CD4-positive, alpha-beta T cell treated with Interleukin-6 for 4 hours (primary cell): ENCODE measurements at places on chromosomes 6 and 20.

DNA sequence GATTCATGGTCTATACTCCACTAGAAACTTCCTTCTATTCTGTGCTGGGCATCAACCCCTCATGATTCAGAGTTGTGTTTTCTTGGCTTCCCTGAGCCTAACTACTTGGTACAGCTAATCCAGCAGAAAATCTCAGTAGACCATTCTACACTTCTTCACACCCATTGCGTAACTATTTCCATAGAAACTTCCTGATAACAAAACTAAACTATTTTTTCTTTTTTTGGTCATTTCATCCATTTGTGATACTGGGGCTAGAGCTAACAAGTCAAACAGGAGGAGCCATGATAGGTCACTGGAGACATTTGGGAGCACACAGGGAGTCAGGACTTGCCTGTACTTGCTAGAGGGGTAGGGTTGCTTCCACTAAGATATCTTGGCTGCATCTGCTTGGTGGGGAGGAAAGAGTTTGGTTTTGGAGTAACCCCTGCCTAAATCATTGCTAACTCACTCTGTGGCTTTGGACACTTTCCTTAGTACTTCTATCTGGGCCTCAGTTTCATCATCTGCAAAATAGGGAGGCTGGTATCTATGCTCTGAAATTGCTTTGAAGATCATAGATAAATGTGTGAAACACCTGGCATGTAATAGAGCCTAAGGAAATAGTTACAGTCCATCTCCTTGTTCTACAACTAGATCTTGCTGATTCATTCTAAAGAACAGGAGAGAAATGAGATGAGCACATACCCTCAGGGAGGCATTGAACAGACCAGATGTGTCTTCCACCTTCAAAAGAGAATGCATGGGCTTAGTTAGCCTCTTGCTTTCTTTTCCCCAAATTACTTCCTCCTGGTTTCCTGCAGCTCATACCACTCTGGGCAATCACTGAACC lies 127.9 kb upstream of the ADGRF1 start:
- no peak for DNase-seq

DNA sequence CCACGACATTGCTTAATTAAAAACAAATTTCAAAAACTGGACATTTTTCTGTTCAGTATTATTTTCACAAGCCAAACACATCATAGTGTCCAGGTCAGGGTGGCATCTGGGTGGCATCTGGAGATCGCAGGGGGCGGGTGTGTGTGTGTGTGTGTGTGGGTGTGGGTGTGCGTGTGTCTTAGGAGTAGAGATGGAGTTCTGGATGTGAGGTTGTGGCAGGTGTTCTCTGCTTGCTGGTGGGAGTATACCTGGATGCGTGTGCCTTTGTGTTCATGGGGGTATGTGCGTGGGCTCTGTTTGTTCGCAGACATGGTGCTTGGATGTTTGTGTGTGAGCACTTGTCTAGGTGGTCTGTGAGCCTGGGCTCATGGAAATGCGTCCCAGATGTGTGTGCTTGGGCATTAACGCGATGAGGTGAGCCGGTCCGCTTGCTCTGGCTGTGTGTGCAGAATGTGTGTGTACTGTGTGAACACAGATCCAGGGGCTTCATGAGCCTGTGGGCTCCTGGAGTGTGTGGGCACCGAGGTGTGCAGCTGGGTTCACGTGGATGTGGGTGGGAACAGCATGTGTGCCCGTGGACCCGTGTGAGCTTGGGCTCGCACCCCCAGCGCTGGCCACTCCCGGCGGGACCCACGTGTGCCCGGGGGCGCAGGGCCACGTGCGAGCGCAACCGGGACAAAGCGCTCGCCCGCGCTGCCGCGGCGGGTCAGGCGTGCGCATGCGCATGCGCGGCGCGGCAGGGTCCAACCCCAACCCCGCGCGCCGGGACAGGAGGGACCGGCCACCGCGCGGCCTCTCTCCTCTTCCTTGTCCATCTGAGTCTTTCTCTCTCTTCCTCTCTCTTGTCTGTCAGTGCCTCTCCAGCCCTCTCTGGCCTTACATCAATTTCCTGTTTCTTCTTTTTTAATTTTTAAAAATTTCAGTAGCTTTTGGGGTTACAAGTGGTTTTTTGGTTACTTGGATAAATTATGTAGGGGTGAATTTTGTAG lies 60.4 kb downstream of the SRC start:
- peak; percentile 48 for DNase-seq

GRCh38 chr20:43438578-43439316 lies 18.9 kb upstream of the SRSF6 start:
- DNase-seq = no peak

- no peak for DNase-seq
These were observed 51.3 kb upstream of the REV3L start for GRCh38 chr6:111534231-111534751.

DNA sequence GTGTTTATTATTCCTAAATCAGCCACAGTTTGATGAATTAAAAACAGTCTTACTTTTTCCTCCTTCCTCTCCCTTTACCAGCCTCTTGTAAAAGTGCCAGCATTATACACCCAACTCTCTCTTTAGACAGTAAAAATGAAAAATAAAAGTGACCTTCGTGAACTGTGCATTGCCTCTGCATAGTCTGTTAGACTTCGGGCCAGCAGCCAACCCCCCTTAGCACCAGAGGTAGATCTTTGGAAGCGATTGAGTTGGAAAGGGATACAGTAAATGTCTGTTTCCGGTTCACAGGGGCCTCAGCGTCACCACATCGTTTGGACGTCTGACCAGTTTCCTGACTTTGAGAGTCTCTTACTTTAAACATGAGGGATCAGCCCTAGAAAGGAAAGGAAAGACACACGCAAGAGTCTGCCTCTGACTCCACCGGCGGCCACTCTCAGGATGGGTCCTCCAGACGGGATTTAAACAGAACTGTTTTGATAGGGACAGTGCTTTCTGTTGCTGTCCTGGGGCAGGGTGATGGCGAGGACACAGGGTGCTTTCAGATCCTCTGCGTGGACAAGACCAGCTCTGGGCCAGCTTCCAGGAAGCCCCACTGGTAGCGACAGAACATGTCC lies 206.6 kb upstream of the PREP start:
- DNase-seq = no peak

DNA sequence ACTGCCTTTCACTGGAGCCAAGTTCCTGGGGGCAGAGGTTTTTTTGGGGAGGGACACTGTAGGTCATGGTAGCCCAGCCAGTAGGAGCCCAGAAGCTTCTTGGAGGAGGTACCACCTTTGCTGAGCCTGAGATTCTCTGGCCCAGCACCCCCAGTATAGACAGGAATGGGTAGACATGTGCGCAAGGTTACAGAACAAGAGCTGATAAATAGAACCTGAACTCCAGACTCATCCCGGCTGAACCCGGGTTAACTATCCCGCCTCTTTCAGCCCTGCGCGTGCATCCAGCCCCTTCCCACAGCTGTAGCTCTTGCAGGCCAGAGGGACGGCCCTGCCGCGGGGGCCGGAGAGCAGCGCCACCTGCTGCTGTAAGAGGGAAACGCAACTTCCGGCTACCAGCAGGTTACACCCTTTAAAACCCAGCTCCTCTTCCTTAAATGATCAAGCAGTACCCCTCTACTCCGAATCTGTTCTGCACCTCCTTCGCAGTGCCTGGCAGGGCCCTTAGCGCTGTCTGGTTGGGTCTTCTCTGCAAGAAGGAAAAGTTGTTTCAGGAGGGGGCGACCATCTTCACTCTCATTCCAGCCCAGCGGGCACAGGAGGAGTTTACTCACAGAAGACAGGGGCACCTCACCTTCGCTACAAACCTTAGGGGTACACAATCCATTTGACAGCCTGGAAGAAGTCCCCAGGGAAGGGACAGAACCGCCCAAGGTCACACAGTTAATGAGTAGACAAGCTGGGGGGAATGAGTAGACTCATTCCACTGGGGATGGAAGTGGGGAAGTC lies 7.5 kb downstream of the SRXN1 start:
- DNase-seq = peak; percentile 65

GRCh38 chr20:34922654-34923381 lies 32.8 kb downstream of the GSS start:
- no peak for DNase-seq

- DNase-seq = peak; percentile 80
These were observed 49.1 kb downstream of the UTRN start for GRCh38 chr6:144334150-144334708.

- peak; percentile 62 for DNase-seq
These were observed 53.5 kb upstream of the BTN3A2 start for GRCh38 chr6:26311385-26312095.

DNA sequence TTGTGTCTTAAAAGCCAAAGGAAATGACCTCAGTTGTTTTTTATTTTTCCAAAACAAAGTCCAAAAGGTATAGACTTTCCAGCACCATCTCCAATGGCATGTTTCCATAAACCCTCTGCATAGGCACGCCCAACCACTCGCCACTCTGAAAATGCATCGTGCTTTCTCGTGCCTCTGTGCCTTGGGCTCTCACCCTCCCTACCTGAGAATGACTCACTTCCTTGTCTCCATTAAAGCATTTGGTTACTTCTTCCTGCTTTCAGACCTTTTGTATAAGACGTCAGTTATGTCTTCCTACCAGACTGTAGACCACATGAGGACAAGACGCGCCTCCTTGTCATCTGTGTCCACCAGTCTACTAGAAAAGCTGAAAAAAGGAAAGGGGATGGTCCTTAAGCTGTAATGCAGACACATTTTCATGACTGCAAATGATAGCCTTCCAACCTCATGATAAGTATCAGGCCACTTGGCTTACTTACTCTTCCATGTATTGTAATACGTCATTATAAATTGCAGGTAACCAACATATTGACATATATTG lies 61.2 kb upstream of the CDYL start:
- no peak for DNase-seq

DNA sequence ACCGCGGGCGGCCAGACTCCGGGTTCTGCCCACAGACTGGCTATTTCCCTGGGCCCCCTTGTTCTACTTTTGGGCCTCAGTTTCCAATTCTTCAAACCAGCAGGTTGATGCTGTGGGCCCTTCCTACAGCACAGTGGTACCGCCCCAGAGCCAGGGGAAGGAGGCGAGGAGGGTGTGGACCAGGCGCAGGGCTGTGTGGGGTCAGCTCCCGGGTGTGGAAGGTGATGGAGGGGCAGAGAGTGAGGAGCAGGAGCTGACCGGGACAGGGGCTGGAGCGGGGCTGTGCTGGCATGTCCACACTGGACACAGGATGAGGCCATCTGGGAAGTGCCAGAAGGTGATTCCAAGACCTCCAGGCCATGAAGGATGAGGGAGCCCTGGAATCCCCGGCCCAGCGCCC lies 35.2 kb upstream of the CHRNA4 start:
- no peak for DNase-seq

- DNase-seq = no peak
These were observed 3.9 kb downstream of the CDH22 start for GRCh38 chr20:46304361-46304760.

- DNase-seq = no peak
These were observed 21.6 kb upstream of the FBXO9 start for GRCh38 chr6:53043581-53043980.

DNA sequence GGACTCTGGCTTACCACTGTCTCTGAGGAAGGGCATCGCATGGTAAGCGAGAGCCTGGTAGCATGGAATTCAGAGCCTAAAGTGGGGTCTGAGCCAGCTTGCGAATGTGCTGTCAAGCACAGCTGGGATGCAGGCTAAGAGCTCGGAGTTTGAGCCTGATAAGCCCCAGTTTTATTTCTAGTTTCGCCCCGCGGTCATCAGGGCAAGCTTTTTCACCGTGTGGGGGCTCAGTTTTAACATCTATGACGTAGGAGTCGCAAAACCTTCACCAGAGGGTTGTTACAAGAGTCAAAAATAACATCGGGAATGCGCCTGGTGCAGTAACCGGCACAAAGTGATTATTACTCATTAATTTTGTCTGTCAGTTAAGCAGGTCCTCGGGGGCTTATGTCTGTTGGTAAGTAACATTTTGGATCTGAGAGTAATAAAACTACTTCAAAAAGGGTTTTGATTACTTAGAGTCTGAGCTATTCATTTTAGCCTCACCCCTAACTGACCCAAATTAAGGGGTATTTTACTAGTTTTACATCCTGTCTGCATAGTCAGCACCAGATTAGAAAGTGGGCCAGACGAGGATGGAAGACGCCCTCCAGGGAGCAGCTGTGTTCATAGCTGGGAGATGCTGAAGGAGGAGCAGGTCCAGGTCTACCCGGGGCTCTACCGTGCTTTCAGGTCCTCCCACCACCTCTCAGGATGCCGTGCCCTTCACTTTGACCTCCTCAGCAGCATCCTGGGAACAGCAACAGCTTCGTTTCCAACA lies 29.7 kb downstream of the SLC22A23 start:
- no peak for DNase-seq

GRCh38 chr6:72374172-72374571 lies 247.7 kb upstream of the KCNQ5 start:
- no peak for DNase-seq

DNA sequence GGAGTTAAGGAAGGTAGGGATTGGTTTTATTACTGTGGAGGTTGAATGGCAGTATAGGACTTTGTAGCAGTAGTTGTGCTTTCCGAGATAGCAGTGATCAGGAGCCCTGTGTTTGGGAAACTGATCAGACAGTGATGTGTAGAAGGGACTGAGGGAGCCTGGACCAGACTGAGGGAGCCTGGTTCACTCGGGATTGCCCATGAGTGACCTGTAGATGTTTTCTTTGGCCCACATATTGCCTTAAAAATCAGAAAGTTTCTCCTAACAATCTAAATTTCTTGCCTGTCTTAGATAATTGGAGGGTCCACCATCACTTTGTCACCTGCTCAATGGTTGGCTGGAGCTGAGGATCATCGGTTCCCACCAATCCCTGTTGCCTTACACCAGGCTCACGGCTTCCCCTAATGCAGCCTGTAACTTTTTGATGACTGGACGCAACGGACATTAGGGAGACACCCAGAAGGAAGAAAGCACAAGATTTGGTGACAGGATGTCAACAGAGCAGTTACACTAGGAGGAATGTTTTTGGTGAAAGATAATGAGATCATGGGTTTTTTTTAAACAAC lies 1.1 kb downstream of the CDS2 start:
- DNase-seq = no peak

DNA sequence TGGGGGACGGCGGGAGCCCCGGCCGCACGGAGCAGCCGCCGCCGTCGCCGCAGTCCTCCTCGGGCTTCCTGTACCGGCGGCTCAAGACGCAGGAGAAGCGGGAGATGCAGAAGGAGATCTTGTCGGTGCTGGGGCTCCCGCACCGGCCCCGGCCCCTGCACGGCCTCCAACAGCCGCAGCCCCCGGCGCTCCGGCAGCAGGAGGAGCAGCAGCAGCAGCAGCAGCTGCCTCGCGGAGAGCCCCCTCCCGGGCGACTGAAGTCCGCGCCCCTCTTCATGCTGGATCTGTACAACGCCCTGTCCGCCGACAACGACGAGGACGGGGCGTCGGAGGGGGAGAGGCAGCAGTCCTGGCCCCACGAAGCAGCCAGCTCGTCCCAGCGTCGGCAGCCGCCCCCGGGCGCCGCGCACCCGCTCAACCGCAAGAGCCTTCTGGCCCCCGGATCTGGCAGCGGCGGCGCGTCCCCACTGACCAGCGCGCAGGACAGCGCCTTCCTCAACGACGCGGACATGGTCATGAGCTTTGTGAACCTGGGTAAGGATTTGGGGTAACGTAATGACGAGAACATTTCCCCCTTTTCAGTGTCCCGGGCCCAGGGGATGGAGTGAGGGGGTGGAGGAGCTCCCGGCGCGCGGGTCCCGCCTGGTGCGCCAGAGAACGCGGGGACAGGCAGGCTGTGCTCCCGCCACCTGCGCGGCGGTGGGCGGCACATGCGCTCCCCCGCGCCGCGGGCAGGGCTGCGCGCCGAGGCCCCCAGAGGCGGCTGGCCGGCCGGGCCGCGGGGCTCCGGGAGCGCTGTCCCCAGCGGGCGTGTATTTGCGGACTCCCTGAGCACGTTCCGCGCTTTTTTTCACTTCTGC lies 1.4 kb downstream of the BMP6 start:
- no peak for DNase-seq
